ENCODE measurements at places on chromosomes 12 and 14.

DNA sequence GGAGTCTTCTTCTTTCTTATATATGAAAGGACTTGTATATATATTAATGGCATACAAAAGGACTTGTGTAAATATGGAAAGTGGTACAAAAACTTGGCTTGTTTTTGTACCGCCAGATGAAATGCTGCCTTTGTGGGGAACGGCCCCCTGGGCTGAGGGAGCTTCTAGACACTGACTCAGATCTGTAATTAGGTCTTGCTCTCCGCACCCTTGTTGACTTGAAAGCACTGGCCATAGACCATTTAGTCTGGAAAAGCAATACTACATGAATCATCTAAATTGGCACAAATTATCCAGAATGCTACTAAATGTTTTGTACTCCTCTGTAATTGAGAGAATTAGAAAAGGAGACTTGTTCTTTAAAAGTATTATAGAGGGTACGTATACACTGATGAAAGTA lies 399.9 kb upstream of the RGS6 start:
- DNase-seq: no peak

- DNase-seq: no peak
Measured at GRCh38 chr14:29240066-29240465, 473.5 kb downstream of the FOXG1 start.

DNA sequence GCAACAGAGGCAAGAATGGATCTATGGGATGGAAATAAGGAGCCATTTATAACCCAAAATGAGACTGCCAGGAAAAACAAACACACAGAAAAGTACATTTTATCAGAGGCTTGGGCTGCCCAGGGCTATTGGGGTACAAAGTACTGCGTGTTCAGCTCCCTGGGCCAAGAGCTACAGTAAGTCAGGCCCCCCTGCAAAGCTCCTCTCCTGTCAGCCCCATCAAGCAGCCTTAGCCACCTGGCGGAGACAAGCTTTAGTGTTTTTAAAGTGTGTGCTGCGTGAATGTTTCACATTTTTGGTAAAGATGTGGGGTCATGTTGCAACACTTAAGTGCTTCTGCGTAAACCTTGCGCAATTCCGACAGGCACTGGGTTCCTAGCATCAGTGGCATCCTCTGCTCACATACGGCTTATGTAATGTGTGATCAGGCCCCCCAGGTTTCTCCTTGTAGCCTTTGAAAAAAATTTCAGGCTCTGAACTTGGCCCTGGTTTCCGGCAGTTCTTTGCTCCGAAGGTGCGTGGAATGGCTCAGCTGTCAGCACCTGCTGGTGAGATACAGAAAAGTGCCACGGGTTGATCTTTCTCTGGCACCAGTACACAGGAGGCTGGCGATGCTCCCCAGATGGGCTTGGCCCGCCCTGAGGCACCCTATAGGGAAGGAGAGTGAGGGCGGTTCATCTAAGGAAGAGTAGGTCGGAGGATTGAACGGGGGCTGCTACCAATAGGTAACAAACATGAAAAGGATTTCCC lies 198.7 kb upstream of the EEA1 start:
- no peak for DNase-seq

- DNase-seq: no peak
Measured at GRCh38 chr12:68631227-68631626, 20.5 kb downstream of the RAP1B start.

DNA sequence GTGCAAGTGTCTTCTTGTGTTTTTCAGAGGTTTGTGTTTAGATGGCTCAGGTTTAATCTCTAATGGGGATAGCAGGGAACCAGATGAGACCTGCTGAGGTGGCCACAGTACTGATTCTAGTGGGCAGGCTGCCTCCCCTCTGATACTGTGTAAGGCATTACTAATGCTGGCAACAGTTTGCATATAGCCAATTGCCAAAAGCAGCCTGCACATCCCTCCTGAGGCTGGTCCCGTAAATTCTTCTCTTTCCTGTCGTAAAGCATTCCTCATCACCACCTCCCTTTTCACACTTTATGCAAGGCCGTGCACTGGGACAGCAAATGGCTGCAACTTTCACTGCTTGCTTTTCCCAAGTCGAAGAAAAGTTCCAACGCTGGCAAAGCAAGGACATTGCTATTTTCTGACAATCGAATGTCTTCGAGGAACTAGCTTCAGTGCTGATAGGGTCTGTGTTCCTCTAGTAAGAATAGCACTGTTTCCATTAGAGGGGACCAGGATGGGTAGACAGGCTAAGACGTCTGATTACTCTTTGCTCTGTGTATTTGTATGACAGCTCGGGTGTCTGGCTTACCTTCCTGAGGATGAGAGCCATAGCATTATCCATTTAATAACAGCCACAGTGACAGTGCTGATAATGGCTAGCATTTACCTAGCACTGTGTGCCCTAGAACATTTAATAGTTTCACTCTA lies 178.2 kb upstream of the HIF1A start:
- no peak for DNase-seq

DNA sequence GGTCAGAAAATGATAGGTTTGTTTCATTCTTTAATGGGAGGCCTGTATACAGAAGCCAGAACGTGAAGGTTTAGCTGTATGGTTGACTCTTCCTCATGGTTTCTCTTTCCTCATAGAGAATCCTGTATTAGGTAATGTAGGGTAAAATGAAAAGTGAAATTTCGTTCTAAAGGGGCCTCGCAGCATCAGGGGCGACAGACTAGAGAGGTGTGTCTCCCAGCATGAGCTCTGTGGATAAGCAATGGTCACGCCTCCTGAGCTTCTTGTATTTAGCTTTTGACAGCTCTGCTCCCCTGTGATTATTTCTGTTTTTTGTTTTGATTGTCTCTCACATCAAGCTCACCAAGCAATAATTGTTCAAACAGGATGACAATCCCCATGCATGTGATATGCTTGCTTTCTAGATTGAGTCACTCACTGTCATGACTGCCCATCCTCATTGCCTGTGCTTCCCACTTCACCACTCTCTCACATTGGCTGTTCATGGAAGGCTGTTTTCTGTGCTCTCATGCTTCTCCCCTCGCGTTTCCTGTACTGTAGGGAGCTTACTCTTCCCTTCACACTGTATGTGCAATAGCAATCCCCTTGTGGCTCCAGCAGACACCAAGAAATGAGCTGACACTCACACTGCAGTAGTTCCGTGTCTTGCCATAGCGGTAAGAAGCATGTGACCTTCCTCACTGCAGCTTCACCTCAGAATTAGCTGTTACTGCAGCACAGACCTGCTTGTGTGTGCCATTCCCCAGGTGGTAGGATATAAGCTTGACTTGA lies 44.0 kb downstream of the RAD52 start:
- no peak for DNase-seq

DNA sequence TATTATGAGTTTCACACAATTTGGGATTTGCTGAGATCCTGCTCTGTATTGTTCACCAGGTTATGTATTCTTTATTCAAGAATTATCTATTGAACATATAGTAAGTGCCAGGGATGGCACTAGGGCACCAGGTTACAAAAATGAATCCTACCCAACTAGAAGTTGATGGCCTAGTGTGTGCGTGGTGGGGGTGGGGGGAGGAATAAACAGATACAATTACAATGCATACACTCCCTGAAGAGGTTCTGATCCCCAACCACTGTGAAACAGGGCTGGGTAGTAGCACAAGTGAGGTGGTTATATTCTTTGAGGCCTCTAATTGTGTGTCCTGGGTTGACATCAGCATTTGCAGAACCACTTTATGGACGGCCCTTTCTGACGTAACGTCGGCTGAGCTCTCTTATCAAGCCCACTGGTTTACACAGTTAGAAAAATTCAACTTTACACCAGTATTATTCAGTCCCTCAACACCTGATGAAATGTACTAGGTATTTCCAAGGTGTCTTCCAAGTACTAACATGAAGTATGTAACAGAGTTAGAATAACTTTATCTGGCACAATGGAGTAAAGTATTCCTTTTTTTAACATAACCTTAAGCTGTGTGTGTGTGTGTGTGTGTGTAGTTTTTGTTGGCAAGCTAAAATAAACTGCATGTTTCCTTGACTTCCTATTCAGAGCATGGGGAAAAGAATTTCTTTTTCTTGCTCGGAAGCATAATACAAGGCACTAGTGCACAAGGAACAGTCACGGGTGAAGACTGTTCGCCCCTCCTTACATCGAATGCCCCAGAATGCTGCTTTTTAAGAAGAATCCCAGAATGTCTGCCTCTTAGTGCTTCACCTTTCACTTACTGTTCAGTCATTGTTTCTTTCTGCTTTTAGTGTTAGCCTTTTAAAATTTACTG lies 8.1 kb upstream of the GLRX5 start:
- DNase-seq: no peak
